GM12892 (cell line): ENCODE measurements at places on chromosomes 3 and 15.

DNA sequence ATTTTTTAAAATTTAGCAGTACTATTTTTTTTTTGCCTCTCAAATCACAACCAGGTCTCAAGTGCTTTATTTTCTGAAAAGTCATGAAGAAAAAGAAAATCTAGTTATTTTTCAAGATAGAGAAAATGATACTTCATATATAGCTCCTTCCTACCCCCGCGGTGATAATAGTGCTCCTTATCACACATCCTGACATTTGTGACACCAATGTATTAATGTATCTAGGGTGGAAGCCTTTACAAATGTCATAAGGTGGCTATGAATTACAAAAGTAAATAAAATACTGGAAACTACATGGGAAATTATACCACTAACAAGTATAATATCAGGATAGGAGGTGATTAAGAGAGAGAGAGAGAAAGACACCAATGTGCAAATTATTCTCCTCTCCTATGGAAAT is 582.2 kb downstream of the UNC13C start:
- no peak for DNase-seq

DNA sequence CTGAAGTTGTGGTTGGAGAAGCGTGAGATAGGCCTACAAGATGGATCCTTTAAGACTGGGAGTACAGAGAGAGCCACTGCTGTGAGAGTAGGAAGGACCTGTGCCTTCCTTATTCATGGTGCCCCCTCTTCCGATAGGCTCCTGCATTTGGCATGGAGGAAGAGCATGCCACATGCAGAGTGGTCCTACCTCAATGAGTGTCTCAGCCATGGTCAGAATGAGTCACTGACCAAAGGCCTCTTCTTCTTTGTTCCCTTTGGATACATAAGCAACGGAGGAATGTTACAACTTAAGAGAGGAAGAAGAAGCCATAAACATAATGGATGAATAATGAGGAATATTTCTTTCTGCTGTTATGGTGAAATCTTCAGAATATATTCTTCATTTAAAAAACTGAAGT is 681.2 kb upstream of the GRM7 start:
- no peak for DNase-seq

GRCh38 chr3:72307438-72308115 is 522.6 kb upstream of the PROK2 start:
- no peak for DNase-seq

DNA sequence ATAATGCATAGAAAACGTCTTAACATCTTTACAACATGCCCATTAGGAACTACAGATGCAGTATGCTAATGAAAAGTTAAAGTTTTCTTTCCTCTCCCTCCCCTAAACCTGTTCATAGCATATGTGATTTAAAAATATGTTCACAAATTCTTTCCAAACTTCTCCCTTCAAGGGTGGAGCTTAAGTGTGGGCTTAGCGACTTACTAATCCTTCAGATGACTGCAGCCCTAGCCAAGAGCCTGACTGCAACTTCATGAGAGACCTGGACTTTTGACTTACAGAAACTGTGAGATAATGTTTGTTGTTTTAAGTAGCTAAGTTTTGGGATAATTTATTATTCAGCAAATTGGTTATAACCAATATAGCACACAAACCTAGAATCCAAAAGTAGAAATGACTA is 22.0 kb upstream of the ANXA2 start:
- no peak for DNase-seq

DNA sequence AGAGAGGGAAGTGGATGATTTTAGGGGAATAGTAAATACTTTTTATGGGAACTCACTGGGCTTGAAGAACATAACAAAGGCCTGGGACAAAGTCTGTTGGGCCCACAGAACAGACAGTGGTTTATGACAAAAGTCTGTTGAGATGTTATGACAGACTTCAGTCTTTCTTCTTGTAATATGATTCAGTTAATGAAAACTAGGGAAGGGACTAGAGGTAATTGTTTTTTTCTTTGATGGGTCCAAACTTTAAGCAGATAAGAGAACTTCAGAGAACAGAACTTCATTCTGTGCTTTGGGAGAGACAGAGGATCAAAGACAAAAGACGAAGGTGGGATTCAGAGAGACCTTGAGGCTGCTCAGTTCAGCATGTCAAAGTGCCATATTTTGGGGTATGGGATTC is 9.3 kb downstream of the CRYBG3 start:
- no peak for DNase-seq

DNA sequence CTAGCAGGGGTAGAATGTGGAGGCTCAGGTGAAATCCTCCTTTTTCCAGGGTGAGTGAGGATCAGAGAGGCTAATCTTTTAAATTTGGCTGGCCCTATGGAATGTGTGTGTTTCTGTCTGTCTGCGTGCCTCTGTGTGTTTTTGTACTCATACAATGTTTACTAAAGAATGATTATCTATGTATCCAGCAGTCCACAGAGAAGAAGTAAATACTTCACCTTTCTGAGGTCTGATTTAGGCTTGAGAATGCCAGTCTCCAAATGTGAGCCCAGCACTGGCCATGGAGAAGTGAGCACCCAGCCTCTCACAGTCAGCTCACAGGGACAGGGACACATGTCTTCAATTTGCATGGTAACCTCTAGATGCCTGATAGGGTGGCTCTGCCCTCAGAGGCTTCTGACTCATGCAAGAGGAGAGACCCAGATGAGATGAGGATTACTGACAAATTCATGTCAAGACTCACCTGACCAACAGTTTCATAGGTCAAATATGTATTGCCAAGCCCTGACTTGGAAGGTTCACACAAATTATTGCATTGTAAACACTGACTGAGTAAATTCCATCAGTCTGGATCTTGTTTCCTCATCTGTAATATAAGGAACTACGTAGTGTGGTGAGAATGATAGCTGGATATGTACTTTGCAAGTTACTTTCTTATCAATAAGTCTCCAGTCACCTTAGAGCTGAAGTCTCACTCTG is 31.0 kb downstream of the ENTPD3 start:
- DNase-seq, result no peak

GRCh38 chr15:88982304-88982945 is 69.2 kb upstream of the MFGE8 start:
- DNase-seq, result no peak

DNA sequence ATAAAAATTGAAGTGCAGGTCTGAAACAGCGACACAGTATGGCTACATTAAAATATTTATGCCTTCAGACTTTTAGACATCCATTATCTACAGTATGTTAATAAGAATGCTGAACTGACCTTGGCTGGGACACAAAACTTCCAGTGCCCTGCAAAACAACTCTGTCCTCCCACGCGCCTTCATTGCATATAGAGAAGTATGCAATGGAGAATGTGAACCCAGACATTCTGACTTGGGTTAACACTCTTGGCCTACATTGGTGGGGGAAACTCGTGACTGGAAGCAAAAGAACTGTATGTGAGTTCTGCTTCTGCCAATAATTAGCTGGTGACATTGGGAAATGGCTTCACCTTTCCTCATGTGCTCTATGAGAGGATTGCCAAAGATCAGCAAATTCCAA is 110.5 kb upstream of the SLC24A5 start:
- DNase-seq, result no peak

- DNase-seq, result no peak
Observed at GRCh38 chr3:108091498-108092250, 843 bp upstream of the CD47 start.

GRCh38 chr3:190265126-190265525 is 57.1 kb downstream of the CLDN1 start:
- DNase-seq, result no peak

GRCh38 chr15:42059661-42060476 is 34.5 kb downstream of the PLA2G4D start:
- no peak for DNase-seq

DNA sequence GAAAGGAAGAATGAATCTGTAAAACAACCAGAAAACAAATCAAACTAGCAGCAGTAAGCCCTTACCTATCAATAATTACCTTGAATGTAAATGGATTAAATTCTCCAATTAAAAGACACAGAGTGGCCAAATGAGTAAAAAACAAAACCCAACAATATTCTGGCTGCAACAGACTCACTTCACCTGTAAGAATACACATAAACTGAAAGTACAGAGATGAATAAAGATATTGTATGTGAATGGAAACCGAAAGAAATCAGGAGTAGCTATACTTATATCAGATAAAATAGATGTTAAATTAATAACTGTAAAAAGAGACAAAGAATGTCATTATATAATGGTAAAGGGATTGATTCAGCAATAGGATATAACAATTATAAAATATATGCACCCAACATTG is 514.5 kb upstream of the DPPA4 start:
- no peak for DNase-seq
